ENCODE measurements at places on chromosomes 7 and 10.

DNA sequence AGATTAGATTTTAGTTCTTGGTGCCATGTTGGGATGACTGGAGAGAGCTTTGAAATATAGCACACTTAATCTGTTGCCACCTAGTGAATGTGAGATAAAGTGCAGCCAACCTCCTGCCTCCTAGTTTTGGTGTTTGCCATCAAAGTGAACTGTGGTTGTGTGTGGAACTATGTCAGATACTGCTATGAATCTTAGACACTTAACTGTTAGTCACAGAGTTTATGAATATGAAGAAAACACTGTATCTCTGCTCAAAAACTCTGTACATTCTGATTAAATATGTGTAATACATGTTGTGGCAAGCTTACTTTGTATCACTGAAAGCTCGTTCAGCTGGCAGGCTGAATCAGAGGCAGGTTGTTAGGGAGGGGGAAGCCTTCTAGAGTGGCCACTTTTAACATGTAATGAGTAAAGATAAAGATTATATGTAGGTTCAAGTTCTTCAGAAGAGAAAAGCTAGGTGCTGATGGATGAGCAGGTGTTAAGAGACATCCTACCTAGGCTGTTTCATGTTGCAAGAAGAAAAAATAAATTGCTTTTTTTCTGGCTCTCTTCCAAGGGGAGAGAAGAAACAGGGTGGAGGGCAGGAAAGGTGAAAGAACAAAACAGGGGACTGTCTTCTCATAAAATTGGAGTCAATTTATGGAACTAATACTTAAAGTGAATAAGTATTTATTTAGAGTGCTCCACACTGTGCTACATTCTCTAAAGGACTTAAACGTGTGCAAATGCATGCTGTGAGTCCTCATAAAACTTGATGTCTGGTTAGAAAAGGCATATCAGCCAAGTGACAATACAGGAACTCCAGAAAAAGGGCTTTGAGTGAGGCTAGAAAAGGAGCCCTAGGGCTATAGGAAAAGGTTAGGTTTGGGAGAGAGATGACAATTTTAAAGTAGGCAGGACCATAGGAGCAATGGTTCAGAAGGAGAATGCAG, 14.1 kb upstream of the LAMB1 start:
- no peak for DNase-seq

DNA sequence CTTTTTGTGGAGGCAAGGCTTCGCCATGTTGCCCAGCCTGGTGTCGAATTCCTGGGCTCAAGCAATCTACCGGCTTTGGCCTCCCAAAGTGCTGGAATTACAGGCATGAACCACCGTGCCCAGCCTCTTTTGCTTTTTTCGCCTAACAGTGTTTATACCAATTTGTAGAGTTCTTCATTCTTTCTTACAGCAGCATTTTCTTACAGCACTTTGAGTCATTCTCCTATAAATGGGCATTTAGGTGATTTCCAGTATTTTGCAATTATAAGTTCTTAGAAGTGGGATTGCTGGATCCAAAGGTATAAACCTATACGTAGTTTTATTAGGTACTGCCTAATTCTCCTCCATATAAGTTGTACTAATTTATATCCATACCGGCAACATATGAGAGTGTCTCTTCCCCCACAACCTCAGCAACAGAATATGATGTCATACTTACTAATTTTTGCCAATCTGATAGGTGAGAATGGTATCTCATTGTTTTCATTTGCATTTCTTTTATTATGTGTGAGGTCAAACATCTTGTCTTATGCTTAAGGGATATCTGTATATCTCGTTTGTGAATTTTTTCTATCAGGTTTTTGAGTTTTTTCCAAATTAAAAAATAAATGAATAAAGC, 39.1 kb downstream of the SUFU start:
- no peak for DNase-seq

DNA sequence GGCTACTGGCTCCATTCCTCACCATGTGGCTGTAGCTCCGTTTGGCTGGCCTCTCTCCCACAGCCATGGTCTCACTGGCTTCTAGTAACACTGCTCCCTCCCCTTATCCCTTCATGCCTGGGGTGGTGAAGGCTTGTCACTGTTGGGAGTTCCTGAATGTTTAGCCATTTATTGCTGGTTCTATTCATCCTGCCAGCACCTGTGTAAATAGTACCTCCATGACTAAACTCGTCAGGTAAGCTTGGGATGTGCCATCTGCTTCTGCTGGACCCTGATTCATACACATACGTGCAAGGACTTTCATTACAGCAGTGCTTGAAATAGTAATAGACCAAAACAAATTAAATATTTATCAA, 61.6 kb downstream of the CCDC71L start:
- DNase-seq = no peak

DNA sequence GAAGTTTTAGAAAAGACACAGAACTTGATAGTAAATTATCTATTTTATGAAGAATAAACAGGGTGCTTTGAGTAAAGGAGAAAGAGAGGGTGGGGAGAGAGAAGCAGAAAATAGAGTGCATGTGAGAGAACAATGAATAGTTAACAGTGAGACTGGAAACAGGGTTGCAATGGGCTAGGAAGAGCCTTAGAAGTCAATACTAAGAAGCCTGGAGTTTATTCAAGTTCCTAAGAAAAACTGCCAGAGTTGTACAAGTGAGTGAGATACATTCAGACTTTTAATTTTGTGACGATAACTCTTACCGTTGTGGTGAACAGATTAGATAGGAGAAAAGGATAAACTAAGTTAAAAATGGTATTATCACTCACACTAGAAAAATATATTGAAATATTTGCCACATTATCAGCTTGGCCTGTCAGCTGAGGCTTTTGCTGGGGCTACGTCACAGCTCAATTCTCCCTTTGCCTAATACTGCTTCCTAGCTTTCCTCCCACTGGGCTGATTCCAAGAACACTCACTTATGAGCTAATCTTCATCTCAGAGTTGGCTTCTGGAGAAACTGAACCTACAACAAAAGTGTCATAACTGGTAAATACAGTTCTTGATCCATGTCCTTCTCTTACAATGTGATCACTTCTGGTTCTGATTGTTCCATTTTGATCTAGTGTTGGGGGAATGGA, 92.7 kb downstream of the SEMA3D start:
- no peak for DNase-seq

DNA sequence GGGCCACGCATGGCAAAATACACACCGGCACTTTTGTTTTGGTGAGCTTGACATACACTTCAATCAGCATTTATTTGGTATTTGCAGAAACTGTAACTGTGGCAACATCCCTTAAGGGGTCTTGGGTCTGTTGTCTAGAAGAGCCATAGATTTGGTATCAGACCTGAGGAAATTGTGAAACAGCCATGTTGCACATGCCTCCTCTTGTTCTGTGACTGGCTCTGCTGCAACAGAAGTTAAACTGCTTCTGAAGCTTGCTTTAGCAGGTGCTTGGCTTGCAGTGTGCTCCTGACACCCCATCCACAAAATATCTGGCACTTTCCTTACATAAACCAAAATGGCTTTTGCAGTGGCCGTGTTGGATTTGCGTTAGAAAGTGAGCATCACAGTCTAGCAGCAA, 247.3 kb downstream of the GATA3 start:
- DNase-seq = no peak

DNA sequence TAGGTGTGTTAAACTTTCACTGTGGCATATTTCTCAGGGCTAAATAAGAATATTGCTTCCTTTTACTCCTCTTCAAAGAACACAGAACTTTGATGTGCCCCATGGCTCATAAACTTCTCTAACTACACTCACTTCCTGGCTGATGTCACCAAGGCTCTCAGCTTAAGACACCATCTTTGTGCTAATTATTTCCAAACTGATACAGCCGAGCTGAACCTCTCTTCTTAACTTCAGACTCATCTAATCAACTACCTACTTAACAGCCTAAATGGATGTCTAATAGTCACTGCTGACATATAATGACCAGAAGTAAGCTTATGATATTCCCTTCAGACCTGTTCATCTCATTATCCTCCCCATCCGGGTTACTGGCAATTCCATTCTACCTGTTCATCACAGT, 3.6 kb downstream of the C10orf67 start:
- DNase-seq = no peak

- peak; percentile 81 for DNase-seq
Measured at GRCh38 chr10:72274730-72275350, 1.1 kb downstream of the DDIT4 start.

DNA sequence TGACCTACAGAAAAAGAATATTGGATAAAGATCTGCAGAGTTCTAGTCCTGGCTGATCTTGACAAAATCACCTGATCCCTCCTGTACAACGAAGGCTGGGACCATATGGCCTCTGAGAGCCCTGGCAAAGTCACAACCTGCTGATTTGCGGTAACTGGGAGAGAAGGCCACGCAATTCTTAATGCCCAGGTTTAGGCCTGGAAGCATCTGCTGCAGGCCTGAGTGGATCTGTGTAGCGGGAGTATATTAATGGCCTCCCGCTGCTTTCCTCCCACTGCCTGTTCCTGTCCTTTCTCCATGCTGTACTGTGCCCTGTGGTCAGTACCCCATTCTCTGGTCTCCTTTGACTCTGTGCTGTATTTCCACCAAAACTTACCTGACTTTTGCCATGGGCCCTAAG, 24.2 kb downstream of the AKR1B1 start:
- no peak for DNase-seq

GRCh38 chr7:128059143-128059988, 28.1 kb upstream of the LRRC4 start:
- no peak for DNase-seq

- no peak for DNase-seq
Measured at GRCh38 chr10:21014141-21014540, 117.0 kb upstream of the NEBL start.

DNA sequence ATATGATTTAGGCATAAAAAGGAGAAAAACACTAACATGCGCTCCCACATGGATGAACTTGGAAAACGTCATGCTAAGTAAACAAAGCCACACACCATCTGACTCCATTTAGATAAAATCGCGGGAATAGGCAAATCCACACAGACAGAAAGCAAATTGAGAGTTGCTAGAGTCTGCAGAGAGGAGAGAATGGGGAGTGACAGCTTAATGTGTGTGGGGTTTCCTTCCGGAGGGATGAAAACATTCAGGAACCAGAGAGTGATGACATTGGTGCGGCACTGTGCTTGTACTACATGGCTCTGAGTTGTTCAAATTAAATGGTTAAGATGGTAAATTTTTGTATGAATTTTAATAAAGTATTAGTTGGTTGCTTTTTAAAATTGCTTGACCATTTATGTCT, 482.9 kb upstream of the AKR1E2 start:
- DNase-seq = no peak

DNA sequence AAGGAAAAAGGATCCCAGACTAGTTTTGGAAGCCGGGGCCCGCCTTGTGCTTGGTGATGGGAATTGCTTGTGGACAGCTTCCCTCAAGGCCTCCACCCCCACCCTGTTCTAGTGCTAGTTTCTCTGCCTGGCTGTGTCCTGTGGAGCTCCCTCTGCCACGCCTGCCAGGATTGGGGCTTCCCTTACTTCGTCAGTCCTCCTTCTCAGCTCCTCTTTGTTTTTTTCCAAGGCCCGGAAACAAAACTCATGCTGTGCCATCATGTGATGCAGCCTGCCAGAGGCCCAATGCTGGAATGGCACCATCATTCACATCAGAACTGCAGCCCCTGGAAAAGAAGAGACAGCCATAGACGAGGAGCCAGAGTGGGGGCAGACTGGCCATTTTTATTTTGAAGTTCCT, 11.2 kb downstream of the YKT6 start:
- no peak for DNase-seq

- DNase-seq = no peak
Measured at GRCh38 chr10:27861781-27862180, 116.2 kb upstream of the MKX start.

GRCh38 chr10:62250594-62251198, 17.9 kb downstream of the RTKN2 start:
- DNase-seq = no peak

GRCh38 chr7:110647266-110647665, 443.7 kb upstream of the LRRN3 start:
- DNase-seq = no peak

DNA sequence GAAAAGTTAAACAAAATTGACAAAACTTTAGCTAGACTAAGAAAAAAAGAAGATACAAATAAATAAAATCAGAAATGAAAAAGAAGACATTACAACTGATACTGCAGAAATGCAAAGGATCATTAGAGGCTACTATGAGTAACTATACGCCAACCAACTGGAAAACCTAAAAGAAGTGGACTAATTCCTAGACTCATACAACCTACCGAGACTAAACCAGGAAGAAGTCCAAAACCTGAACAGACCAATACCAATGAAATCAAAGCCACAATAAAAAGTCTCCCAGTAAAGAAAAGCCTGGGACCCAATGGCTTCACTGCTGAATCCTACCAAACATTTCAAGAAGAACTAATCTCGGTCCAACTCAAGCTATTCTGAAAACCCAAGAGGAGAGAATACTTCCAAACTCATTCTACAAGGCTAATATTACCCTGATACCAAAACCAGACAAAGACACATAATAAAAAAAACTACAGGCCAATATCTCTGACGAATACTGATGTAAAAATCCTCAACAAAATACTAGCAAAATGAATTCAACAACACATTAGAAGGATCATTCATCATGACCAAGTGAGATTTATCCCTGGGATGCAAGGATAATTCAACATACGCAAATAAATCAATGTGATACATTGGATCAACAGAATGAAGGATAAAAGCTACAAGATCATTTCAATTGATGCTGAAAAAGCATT, 20.3 kb downstream of the ELAPOR2 start:
- DNase-seq = no peak

GRCh38 chr7:34385384-34385783, 272.6 kb upstream of the NPSR1 start:
- no peak for DNase-seq

DNA sequence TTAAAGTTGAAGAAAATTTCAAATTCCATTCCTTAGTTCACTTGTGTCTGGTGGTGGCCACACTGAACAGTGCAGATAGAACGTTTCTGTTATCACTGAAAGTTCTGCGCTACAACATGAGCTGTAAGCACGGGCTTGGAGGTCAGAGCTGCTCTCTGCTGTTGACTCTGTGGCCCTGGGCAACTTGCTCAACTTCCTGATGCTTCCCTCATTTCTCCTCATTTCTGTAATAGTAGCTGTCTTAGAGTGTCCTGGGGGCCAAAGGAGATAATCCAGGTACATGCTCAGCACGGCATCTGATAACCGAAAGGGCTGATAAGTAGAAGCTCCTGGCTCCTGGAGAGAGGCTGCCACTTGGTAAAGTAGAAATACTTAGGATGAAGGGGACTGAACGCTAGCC, 92.3 kb upstream of the DUSP5 start:
- DNase-seq = no peak

GRCh38 chr10:117627561-117627960, 85.0 kb downstream of the EMX2 start:
- DNase-seq = no peak

Measured in adrenal gland (tissue), 19 donors.